ENCODE measurements at places on chromosomes 2 and 18.

DNA sequence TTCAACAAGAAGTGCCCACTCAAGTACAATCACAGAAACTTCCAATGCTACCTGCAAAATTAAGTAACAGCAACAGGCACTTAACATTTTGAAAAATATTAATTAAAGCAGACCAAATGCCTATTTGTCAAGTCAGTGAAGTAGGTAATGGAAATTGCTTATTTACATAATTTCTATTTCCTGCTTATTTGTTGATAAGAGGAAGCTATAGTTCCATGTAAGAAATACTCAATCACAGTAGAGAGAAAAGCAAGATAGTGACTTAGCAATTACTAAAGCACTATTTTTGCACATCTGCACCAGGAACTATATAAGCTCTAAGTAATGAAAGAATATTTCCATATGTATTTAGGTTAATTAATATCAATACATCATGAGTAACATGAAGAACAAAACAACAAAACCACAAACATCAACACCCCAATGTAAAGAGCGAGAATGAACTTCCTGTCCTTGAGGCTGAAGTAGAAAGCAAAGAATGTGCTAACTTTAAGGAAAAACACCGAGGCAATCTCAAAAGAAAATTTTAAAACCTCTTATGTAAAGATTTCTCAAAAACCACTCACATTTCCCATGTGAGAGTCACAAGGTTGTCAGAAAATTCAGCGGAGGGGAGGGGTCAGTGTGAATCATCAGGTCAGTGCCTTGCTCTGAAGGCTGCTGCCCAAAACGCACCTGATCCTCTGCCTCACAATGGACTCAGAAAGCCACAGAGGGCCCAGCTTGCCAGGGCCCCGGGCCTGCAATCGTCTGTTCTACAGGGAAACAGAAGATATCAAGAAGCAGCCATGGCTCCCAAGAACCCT, 12.5 kb downstream of the NPC1 start:
- no peak for DNase-seq

GRCh38 chr2:1546901-1547300, 133.6 kb downstream of the TPO start:
- no peak for DNase-seq

DNA sequence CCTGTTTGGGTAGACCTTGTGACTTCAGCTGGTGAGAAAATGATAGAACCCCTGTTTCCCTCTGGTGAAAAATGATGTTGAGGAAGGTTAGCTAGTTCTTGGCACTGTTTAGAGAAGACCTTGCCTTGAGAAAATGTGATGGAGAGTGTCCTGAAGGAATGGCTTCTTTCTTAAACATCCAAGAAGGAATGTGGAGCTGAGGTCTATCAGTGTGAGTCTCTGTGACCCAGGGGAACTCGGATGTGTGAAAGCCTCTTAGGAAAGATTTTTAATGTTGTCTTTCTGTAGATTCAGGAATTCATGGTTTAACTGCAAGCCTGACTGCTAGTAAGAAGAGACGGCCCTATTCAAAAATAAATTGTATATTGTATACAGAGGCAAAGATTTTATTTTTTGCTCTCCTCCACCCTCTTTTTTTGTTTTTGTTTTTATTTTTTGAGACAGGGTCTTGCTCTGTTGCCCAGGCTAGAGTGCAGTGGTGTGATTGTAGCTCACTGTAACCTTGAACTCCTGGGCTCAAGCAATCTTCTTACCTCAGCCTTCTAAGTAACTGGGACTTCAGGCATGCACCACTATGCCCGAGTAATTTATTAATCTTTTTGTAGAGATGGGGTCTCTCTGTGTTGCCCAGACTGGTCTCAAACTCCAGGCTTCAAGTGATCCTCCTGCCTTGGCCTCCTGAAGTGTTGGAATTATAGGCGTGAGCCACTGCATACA, 87.5 kb downstream of the ZNF532 start:
- DNase-seq = no peak

GRCh38 chr2:11396021-11396420, 51.6 kb upstream of the ROCK2 start:
- no peak for DNase-seq

- DNase-seq = no peak
Observed at GRCh38 chr2:69517410-69517809, 80.2 kb upstream of the NFU1 start.

GRCh38 chr2:137991078-137991477, 26.8 kb downstream of the HNMT start:
- DNase-seq = no peak

GRCh38 chr18:3966246-3966641, 488.9 kb downstream of the DLGAP1 start:
- DNase-seq = no peak
